ENCODE measurements at places on chromosomes 4 and X.
A peak's percentile ranks its signal among the peaks of the same experiment; 100 is the strongest.

- DNase-seq, result no peak
Measured at GRCh38 chrX:13664020-13664419, 11.1 kb downstream of the TCEANC start.

GRCh38 chr4:21184788-21185187 is 484.5 kb downstream of the PACRGL start:
- no peak for DNase-seq

DNA sequence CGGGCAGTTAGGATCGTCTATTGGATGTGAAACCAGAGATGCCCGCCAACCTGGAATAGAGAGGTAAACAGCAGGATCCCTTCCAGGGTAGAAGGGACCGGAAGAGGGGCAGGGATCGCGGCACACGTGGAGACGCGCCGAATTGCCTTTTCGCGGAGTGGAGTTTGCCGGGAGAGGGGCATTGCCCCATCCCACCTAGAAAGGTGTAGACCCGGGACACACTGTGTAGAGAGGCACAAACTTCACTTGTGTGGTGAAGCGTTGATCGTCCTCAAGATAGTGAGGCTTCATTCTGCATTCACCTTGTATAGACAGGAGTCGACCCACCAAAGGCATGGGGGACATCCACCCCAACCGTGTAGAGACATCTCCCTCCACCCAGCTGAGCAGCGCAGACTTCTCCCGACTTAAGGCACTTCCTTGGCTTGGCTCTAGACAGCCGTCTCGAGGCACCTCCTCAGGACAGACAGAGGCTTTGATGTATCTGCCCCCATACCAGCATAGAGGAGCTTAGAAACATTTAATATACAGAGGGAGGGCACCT is 410 bp downstream of the GNL3L start:
- no peak for DNase-seq

GRCh38 chr4:16676230-16676770 is 222.1 kb downstream of the LDB2 start:
- no peak for DNase-seq

DNA sequence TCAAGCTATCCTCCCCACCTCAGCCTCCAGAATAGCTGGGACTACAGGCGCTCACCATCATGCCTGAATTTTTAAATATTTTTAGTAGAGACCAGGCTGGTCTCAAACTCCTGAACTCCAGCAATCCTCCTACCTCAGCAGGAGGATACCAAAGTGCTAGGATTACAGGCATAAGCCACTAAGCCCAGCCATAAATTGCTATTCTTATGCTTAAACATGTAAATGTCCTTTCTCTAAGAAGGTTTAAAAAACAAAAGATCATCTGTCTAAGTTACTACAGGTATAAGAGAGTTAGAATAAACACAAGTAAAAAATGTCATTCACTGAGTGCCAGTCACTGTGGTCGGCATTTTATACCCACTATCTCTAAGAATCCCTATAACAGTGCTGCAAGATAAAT is 28.3 kb downstream of the PRMT9 start:
- DNase-seq, result no peak

GRCh38 chr4:105808750-105809041 is 86.6 kb upstream of the NPNT start:
- no peak for DNase-seq

- DNase-seq, result peak; percentile 81
Measured at GRCh38 chr4:73222466-73223257, 35.9 kb downstream of the ANKRD17 start.

GRCh38 chr4:139025841-139026240 is 10.3 kb downstream of the NOCT start:
- no peak for DNase-seq

DNA sequence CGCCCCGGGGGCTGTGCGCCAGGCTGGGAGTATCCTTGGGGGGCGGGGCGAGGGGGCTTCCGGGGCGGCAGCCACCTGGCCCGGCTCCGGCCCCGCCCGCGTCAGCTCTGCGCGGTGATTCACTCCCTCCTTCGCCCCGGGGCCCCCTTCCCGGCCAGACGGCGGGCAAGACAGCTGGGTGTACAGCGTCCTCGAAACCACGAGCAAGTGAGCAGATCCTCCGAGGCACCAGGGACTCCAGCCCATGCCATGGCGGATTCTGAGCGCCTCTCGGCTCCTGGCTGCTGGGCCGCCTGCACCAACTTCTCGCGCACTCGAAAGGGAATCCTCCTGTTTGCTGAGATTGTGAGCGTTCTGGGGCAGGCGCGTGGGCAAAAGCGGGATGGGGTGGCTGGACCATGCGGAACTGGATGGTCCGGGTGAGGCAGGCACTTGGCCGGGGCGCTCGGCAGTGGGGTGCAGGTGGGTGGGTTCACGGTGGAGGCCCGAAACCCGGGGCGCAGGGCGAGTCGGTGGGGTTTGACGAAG is at the start of gene PLP2:
PLP2 (plus strand) TSS at position 147 of the 528 bp plus-strand sequence; CDS start at position 250, 103 bp downstream.
- no peak for DNase-seq

DNA sequence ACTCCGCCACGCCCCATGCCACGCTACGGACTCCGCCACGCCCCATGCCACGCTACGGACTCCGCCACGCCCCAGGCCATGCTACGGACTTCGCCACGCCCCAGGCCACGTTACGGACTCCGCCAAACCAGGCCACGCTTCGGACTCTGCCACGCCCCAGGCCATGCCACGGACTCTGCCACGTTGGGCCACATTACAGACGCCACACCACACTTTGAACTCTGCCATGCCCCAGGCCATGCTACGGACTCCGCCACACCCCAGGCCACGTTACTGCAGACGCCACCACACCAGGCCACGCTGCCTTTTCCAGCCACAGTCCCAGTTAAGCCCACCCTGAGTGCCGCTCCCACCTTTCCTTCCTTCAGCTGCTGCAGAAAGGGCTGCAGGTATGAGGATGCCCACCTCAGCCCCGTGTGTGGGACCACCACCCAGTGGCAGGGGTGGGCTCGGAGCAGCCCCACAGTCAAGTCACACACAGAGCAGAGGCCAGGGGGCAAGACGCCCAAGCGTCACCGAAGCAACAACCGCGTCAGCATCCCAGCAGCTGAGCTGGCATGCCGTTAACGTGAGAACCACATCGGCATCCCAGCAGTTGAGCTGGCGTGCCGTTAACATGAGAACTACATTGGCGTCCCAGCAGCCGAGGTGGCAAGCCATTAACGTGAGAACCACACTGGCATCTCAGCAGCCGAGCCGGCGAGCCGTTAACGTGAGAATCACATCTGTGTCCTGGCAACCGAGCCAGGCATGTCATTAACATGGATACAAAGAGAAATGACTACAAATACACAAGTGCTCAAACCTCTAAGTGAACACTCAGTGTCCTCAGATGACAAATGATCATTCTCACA is 26.4 kb downstream of the GAK start:
- no peak for DNase-seq

- no peak for DNase-seq
Measured at GRCh38 chr4:155734065-155734464, 24.8 kb upstream of the GUCY1B1 start.

DNA sequence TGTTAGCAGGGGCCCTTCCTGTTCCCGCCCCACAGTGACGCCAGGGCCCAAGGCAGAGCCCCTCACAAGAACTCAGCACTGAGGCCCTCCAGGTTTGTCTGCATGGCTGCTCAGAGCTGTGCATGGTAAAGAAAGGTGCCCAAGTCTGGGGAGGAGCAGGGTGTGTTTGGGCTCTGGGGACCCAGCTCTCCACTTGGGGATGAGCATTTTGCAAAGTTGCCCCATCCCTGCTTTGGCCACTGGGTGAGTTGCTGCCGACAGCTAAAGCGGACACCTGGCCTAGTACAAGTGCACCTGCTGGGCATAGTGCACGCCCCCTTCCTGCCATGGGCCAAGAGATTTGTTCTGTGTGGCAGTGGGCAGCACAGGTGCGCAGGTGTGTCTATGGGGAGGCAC is 2.0 kb upstream of the MXD4 start:
- no peak for DNase-seq

- DNase-seq, result peak; percentile 44
Measured at GRCh38 chrX:24371391-24371972, 11.0 kb downstream of the SUPT20HL1 start.

- no peak for DNase-seq
Measured at GRCh38 chr4:35025152-35025834, 1219.0 kb downstream of the ARAP2 start.

- DNase-seq, result no peak
Measured at GRCh38 chr4:89913623-89914022, 19.0 kb downstream of the MMRN1 start.

DNA sequence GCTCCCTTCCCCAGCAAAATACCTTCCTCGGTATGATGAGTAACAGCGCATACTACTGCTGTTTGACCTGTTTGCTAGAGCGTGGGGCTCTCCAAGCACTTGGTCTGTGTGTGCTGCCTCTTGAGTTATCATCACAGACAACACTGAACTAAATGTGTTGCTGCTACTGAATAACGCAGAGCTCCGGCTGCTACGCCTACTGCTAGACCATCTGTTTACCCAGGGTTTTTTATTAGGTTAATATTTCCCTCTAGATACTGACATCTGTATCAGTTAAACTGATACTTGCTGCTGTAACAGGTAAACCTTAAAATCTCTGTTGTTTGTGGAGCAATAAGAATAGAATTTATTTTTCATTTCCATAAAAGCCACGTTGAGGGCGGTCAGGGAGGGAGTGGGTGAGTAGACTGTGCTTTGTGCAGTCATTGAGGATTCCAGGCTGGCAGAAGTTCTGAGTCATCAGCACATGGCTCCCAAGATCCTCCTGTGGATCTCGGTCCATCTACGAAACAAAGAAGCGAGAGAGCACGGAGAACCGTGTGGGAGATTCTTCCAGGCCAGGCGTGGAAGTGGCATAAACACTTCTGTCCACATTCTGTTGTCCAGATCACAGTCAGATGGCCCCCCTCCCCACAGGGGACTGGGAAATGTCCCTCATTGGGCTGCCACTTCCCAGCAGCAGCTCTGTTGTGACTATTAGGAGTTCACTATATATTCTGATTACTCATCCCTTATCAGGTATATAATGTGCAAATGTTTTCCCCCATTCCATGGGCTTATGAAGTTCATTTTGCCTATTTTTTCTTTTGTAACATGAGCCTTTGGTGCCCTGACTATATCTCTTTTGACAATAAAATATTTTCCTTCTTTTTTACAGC is 14.1 kb downstream of the GRK4 start:
- no peak for DNase-seq

DNA sequence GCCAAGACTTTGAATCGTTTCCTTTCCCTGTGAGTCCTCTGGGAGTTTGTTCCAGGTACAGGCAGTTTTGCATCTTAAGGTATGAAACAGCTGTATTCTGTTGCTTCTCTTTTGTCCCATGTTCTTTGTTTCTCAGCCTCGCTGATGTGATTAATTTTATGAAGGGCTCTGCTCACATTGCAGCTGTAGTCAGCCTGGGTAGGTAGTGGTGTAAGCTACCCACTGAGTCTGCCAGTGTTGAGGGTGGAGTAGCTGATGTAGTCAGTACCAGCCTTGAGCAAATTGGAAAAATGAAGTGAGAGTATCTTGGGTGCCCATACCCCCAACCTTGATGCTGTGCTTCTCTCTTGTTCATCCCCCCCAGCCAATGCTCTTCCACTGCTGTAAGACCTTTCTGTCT is 139.6 kb upstream of the SMIM31 start:
- no peak for DNase-seq

- DNase-seq, result no peak
Measured at GRCh38 chr4:128130621-128131020, 69.5 kb downstream of the LARP1B start.

DNA sequence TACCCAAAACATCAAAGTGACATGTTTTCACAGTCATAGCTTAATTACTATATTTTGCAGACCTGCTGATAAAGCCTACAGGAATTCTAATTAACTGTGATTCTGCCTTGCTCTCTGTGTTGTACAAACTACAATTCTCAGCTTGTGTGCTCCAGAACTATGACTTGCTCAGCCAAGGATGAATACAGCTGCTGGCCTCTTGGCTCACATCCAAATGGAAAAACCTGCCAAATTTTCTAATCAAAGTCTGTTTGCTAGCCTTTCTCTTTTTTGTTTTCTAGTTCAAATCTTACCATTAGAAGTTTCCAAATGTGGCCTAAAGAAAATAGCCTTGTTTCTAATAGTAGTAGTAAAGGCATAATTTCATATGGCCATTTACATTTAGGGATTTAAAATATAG is 1176.8 kb downstream of the FAM133A start:
- peak; percentile 31 for DNase-seq

- no peak for DNase-seq
Measured at GRCh38 chr4:7475207-7475606, 40.5 kb upstream of the PSAPL1 start.

- no peak for DNase-seq
Measured at GRCh38 chr4:7270121-7270520, 77.8 kb downstream of the SORCS2 start.

DNA sequence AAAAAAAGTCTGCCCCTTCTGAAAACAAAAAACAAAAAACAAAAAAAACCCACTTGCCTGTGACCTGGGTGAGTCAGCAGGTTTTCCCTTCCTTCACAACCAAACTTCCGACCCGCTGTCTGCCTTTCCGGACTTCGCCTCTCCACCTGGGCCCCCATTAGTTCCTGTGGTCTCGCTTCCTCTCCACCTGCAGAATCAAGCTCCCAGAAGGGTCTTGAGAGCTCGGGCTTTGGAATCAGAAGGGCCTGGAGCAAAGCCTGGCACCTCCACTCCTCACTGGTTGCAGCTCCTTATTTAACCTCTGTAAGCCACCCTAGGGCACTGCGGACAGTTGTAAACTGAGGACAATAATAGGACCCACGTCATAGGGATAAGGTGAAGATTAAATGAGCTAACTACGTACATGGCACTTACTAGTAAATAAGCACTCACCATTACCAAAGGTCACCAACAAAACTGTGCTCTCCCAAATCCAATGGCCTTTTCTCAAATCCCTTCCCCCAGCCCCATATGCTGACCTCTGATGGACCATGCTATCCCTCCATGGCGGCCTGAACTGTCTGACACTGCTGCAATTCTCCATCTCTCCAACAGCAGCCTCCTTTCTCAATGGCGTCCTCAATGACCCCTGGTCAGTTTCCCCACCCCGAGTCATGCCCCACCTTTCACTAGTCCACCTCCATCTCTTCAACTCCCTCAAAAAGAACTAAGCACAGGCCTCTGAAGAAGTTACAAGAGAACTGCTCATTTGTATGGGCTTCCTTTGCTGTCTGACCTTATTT is 64.2 kb downstream of the IRF2 start:
- DNase-seq, result no peak

GRCh38 chr4:184117662-184118199 is 99.9 kb downstream of the ENPP6 start:
- no peak for DNase-seq

DNA sequence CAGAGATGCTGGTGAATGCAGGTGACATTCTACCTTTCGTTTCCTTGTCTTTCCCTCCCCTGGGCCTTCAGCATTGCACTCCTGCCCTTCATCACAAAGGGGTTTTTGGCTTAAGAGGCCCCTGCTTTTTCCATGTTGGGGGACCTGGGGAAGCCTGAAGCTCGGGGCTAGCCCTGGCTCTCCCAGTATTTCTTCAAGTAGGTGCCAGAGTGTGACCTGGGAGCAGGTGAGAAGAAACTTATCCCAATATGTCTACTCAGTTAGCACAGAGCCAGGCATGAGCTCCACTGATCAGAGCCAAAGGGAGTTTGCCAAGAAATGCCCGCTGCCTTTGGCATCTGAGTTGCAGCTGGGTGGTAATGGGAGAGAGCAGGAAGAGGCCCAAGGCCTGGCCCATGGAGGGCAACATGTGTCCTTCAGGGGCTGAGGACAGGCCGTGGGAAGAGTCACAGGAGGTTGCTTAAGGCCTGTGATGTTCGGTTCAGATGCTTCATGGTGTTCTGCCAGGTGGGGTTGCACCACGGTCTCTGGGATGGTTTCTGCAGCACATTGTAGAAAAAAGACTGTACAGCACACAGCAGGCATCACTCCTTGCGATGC is 7.6 kb downstream of the PRRG3 start:
- no peak for DNase-seq
